Activated naive CD4-positive, alpha-beta T cell (primary cell): ENCODE measurements at places on chromosomes 7 and 10.

- no peak for DNase-seq
Measured at GRCh38 chr7:155792315-155792960, 19.8 kb downstream of the SHH start.

- DNase-seq: no peak
Measured at GRCh38 chr7:107078517-107078966, 34.0 kb downstream of the PRKAR2B start.

- DNase-seq: no peak
Measured at GRCh38 chr10:96918214-96919002, 86.3 kb downstream of the LCOR start.

- no peak for DNase-seq
Measured at GRCh38 chr7:47330026-47330425, 251.9 kb downstream of the TNS3 start.

DNA sequence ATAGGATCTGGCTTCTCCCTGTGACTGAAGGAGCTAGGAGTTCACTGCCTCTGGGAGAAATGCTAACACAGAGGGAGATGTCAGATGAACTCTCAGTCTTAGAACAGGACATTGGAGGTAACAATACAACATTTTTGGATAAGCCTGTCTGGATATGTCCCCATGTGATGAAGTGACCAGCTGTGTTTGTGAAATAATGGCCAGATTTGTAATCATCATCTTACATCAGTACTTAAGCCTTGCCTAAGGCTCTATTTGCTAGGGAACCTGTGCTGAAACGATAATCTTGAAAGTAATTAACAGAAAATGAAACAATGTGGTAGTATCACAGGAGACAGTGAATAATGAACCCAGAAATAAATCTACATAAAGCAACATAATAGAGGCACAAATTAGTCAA lies 56.2 kb downstream of the CRPPA start:
- no peak for DNase-seq

- no peak for DNase-seq
Measured at GRCh38 chr10:103669243-103669929, 175.9 kb downstream of the NEURL1 start.

- no peak for DNase-seq
Measured at GRCh38 chr10:836782-837181, 94.7 kb downstream of the LARP4B start.

GRCh38 chr7:120735791-120736190 lies 122.2 kb downstream of the TSPAN12 start:
- no peak for DNase-seq
